ENCODE measurements at places on chromosomes 4 and X.

GRCh38 chr4:99572527-99573240 is 1.9 kb upstream of the MTTP start:
- no peak for DNase-seq

DNA sequence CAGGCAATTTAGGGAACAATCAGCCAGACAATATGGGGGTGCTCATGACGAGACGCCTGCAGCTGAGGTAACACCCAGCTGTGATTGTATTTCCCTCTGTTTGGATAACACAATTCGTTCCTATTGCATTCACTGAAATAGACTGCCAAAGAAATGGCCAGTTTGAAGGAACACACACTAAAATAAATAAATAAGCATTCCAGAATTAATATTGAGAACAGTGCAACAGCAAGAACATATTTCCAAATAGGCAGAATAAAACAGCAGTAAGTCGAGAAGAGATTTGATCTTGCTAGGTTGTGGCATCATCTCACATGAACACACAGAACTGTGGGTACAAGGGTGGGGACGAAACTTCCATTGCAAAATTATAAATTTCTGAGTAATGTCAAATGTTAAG is 133.5 kb upstream of the FAM47B start:
- DNase-seq: no peak

GRCh38 chr4:122163301-122163700 is 11.2 kb downstream of the BLTP1 start:
- no peak for DNase-seq

DNA sequence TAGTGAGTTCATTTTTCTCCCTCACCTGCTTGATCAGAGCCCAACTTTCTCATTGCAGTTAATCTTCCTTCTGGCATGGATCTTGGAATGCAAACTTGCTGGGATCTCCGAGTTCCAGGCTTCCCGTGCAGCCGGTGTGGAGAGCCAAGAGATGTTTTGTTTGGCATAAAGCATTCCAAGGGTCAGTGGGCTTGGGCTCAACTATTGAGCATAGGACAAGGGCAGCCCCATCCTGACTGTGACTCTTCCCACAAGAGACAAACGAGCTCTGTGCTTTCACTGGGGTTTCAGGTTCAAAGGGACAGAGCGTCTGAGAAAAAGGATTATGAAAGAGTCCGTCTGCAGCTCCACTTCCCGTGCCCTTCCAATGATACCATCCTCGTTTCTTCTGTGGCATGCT is 10.5 kb downstream of the TLR7 start:
- DNase-seq: no peak

- DNase-seq: peak; percentile 23
Observed at GRCh38 chrX:26788402-26788998, 572.5 kb downstream of the MAGEB5 start.

DNA sequence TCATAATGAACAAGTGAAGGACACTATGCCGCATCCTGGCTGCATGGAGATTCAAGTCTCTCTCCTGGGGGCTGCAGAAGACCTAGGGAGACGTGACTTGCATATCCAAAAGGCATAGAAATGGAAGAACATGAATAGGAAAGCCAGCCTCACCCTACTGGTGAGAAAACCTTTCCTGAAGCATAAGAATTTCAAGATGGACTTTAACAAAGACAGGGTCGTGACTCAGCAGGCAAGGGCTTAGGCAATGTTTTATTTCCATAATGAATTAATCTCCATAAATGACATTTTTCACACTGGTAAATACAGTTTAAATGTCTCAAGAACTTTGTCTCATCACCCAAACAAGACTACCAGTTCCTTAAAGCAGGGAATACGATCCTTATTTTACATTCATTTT is 78.9 kb downstream of the RFC1 start:
- DNase-seq: no peak

DNA sequence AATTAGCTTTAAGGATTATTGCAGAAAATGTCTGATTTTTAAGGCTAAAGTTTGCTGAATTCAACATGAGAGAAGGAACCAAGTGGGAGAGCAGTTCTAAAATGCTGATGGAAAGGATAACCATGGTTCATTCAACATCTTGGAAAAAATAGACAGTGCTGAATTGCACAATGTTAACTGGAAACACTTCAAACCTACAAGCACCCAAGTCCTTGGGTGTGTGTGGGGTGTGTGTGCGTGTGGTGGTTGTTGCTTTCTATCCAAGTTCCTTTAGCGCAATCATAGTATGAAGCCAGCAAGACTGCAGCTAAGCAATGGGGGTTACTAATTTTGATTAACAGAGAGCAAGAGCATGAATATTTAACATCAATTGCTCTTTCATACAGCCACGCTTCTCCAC is 29.3 kb upstream of the SCOC start:
- no peak for DNase-seq

GRCh38 chr4:82710197-82710929 is 88.2 kb downstream of the SCD5 start:
- DNase-seq: no peak
